BE2C (cell line): ENCODE measurements at places on chromosomes 4 and X.

- DNase-seq, result no peak
Measured at GRCh38 chrX:38985375-38985774, 184.1 kb downstream of the MID1IP1 start.

DNA sequence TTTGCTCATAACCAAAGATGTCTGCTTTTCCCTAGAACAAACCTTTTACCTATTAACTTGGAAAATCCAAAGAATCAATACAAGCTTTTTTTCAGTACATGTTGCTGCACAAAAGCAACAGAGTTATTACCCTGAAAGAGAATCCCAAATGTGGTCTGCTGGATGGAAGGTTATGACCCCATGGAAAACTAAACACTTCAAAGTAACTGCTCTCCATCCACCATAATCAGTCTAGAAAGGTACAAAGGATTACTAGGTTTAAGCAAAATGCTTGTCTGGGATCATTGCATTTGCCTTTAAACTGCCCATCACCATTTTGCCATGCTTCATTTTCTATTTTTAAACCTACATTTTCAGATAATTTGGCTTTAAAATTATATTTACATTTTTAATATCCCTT is 11.7 kb downstream of the MMRN1 start:
- DNase-seq, result no peak

DNA sequence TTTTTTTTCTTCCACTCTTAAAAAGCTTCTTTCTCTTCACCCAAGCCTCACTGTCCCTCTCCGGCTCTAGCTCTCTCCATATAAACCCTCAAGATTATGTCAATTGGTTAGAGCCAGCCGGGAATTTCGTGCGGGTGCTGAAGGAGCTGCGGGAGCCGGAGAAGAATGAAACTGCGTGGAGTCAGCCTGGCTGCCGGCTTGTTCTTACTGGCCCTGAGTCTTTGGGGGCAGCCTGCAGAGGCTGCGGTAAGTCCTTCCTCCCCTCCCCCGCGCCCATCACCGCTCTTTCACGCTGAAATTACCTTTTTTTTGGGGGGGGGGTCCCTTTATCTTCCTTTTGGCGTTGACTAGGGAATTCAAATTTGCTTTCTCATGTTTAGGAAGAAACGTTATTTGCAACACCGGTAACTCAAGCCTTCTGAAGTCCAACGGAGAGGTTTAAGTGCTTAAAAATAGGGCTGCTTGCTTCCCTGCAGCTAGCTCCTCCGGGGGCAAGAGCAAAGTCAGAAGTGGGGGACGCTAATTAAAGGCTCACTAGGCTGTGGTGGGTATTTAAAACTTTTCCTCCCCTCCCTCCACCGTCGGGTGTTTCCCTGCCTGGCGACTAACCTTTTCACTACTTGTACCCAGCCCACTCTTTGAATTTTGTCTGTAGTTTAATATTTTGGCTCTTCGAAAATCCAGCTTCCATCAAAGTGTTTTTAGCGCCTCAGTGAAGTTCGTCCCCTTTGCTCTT is 491 bp downstream of the COL4A5 start:
- no peak for DNase-seq

DNA sequence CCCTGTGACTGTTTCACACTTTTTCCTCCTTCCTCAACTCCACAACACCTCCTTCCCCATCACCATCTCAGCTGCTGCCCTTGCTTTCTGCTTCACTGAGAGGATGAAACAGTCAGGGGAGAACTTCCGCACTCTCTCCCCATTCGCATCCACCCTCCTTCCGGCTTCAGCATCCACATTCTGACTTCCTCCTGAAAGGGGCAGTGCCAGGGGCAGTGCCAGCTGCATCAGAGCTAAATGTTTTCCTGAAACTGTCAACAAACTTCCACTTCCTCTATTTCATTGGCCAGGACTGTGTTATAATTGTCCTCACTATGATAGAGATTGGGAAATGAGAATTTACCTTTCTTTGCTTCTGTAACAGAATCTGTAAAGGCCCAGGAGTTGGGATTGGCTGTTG is 18.2 kb upstream of the RASL11B start:
- DNase-seq, result no peak

DNA sequence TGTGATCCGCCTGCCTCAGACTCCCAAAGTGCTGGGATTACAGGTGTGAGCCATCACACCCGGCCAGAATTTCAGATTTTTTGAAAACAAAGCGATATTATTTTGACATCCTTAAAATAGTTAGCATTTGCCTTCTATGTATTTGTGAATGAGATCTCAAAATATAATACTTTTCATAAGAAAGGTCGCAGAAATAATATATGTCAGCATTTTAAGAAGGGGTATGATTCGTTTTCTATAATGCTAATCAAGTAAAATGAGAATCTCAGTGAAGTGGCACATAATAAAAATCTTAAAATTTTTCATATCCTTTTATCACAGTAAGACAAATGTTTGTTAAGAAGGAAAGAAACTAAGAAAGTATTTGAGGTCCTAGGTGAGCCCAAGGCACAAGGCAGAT is 52.2 kb downstream of the GRSF1 start:
- no peak for DNase-seq

DNA sequence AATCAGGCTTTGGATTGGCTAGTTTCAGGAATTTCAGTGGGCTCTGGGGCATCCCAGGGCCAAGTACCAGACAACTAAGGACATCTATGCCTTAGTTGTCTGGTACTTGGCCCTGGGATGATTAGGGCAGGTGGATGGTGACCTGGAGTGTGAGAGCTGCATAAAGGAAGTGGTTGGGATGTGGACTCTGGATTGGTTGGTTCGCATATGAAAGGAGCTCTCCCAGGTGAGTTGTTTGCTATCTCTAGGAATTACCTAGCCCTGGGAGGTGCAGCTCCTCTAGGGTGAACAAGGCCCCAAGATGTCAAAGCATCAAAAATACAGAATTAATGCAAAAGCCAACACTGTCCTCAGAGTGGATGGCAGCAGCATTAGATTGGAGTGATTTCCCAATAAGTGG is 109.6 kb downstream of the NHS start:
- DNase-seq, result no peak

GRCh38 chr4:122798101-122798500 is 28.5 kb upstream of the FGF2 start:
- no peak for DNase-seq

DNA sequence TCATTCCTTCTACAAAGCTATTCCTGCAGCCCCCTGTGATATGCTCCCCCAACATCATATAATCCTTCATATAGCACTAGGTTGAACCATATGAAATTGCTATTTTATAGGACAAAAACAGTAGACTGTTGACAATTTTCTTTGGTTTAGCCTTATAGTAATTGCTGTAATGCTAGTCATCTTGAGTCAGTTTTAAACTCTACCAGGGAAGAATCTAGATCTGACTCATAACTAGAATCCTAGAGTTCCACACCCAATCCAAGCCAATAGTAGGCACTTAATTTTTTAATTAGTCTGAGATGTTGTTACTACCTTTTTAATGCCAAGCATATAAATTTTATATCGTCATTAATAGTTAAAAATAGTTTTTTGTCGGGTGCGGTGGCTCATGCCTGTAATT is 136.8 kb downstream of the CHRNA9 start:
- DNase-seq, result no peak

GRCh38 chr4:16852644-16853043 is 45.8 kb downstream of the LDB2 start:
- DNase-seq, result no peak

DNA sequence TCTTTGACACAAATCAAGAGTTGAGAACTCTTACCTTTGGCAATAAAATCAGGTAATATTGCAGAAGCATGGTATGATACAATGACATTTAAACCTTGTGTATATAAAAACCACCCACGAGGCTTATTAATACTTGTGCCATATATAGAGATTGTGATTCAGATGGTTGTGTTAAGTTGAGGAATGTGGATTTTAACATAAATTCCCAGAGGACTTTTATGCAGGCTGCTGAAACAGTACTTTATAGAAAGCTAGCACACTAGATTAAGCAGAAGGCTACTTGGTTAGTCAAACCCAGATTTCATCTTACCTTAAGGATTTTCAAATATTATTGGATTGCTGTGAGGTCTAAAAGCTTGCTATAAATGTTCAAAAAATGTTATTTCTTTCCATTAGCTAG is 325.7 kb upstream of the PCDH10 start:
- no peak for DNase-seq

- no peak for DNase-seq
Measured at GRCh38 chr4:136634121-136634520, 898.2 kb downstream of the PCDH18 start.

DNA sequence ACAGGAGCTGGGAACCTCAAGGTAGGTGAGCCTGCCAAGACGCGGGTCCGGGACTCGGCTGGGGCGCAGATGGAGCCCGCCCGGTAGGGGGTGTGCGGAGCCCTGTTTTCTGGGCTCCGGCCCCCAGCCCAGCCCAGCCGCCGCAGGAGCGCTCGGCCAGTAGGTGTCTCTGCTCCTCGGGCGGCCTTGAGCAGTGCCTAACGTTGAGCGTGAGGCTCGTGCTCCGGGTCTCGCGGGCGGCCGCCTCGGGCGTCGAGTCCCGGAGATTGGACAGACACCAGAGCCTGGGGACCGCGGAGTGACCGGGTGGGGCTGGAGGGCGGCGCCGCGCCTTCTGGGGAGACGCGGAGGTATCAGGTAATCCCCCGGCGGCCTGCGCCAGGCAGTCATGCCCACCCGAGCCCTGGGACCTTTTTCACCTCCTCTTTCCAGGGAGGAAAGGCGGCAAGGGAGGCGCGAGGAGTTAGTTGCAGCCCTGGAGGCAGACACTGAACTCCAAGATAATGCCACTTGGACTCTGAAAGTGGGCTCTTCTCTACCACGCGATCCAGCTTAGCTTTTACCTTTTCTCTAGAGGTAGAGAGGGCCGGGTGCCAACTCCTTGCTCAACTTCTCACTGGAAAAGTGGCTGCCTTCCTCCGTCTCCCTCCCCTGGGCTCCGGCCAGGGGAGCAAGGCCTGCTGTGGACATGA is 14.5 kb upstream of the FGG start:
- peak; percentile 82 for DNase-seq

GRCh38 chr4:6134612-6135220 is 65.6 kb downstream of the JAKMIP1 start:
- peak; percentile 26 for DNase-seq

DNA sequence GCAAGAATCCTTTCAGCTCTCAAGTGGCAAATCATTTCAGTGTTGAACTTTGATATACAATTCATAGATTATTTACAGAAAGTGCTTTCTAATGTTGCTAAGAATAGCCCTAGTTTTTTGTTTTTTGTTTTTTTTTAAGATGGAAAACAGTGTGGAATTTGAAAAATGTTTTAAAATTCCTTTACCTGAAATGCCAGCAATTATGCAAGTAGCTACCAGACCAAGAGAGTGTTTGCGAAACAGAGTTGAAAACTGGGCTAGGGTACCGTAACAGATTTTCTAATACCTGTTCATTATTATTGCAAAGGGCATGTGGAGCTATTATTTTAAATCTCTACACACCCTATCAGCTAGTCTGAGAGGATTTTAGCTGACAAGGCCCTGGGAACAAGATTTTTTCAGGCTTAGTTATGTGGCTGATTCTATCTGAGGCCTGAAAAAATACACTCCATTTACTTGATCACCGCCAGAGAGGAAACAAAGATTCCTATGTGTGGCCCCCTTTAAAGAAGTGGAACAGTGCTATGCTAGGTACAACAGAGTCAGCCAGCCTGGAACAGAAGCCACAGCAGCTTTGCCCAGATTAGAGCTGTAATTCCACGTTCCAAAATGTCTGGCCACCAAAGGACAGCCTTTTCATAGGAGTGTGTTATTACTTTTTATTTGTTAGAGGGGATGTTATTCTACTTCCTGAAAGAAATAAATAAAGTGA is 46.9 kb upstream of the SLC39A8 start:
- DNase-seq, result no peak

GRCh38 chr4:101238706-101239105 is 108.6 kb downstream of the PPP3CA start:
- DNase-seq, result no peak

DNA sequence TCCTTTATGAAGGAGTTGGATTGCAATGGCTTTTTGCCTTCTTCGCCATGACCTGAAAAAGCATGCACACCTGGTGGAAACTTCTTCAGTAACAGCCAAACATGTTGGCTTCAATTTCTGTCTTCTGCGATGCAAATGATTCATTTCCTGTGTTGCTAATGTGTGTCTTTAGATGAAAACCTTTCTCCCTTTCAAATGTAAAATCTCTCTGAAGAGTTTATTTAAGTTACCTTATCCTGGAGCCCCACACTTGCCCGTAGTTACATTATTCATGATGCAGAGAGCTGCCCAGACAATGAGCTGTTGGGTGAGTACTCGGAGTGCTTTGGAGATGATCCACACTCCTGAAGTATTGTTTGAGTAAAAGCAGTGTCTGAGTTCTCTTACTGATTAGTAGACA is 1100.9 kb downstream of the RPA4 start:
- DNase-seq, result no peak

- no peak for DNase-seq
Measured at GRCh38 chr4:145902522-145902921, 36.1 kb downstream of the ZNF827 start.

DNA sequence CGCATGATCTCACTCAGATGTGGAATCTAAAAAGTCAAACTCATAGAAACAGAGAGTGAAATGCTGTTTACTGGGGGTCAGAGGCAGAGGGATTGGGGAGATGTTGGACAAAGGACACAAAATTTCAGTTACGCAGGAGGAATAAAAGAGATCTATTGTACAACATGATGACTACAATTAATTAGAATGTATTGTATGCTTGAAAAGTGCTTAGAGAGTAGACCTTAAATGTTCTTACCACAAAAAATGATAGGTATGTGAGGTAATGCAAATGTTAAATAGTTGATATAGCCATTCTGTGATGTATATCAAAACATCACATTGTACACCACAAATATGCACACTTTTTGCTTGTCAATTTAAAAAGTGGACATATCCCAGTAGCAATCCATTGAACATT is 36.1 kb upstream of the PHKA2 start:
- no peak for DNase-seq

DNA sequence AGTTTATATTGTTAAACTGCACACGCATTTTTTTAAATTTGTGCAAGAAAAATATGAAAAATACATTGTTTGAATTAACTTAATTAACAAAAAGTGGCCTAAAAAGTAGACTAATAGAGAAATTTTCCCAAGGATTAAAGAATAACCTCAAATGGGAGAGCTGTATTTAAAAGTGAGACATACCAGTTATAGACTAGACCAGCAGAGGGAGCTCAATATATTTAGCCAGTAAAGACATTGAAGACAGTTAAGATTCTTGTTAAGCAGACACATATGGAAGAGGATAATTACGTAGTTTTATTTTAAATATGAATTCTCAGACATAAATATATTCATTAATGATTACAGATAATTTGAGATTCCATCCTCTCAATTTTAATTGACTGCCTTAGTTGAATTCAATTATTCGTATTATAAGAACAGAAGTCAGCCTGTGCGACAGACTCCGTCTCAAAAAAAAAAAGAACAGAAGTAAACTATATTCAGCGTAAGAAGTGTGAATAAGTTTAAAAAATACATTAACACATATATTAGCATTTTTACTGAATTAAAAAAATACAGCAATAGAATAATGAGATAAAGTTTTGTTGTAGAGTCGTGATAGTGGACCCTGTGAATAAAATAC is 64.8 kb downstream of the GLRA3 start:
- DNase-seq, result no peak

- peak; percentile 51 for DNase-seq
Measured at GRCh38 chrX:132612821-132613564, 124.2 kb upstream of the MBNL3 start.
